ENCODE measurements at places on chromosomes 7 and 10.

- no peak for DNase-seq
Observed at GRCh38 chr7:94906065-94906851, 1.1 kb upstream of the PPP1R9A start.

- DNase-seq: no peak
Observed at GRCh38 chr10:50470345-50470744, 153.4 kb downstream of the SGMS1 start.

DNA sequence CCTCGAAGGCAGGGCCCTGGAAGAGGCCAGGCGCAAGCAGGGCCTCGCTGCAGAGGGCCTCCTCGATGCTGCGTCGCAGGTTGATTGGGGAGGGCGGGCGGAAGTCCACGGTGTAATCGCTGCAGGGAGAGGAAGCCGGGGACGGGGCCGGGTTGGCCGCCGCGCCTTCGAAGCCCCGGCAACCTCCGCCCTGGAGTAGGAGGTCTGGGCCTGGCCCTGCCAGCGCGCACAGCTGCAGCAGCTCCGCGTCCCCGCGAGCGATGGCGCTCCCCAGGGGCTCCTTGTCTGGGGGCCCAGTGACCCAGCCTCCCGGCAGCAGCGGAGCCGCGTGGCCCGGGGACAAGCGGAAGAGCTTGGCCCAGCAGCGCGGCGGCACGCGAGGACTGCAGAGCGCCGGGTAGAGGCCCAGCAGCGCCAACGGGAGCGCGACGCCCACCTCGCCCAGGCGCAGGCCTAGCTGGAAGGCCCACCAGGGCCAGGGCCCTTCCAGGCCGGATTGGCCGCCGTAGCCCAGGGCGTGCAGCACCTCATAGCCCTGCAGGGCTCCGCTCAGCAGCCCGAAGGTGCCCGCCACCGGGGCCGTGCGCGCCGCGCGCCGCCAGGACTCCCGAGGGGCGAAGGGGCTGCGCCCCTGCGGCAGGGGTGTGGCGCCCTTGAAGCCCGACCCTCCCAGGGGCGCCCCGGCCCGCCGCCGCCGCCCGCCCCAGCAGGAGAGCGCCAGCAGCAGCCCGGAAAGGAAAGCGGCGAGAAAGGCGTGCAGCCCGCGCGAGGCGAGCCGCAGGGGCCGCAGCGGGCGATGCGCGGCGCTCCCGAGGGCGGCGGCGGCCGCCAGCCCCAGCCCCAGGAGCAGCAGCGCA is 7.8 kb upstream of the RBM28 start:
- no peak for DNase-seq

DNA sequence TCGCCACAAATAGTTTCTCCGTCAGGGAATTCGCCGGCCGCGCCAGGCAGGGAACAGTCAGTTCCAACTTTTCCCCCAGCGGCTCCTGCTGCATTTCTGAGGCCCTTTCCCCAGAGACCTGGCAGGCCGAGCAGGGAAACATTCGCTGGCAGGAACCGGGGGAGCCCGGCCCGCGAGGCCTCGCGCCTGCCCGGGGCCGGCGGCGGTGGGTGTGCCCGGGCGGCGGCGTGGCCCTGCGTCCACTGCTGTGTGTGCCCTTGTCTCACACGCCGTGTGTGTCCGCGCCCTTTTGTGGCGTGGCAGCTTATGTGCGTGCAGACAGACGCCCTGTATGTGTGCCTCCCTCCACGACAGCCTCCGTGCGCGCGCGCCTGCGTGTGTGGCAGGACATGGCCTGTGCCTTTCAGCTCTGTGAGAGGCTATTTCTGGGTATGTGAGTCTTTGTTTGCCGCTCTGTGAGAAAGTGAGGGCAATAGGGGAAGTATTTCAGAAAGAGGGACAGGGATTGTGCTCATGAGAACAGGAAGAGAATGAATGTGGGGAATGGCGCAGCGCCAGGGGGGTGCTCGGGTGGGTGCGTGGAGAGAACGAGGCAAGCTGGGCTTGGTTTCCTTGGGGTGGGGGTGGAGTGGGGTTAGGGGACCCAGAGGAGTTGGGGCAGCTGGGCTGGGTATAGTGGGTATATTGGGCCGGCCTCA is 689 bp upstream of the SMARCD3 start:
- no peak for DNase-seq

- DNase-seq: no peak
Observed at GRCh38 chr7:2750004-2750407, 62.0 kb downstream of the AMZ1 start.

DNA sequence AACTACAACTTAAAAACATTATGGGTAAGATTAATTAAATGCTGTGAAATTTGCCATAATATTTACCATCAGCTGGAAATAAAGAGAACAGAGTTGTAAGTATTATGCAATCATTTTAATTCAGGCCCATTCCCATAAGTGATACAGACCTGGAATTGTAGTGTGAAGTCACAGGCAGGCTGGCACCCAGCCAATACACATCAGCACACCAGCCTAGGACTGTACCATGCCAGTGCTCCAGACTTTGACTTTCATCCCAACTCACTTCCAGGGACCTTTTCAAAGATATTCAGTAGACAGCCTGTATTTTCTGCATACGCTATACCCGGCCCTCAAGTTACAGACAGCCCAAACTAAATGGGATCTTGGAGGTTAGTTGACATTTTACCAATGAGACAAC is 143.3 kb downstream of the TES start:
- DNase-seq: no peak

- no peak for DNase-seq
Observed at GRCh38 chr7:74093671-74094223, 10.1 kb downstream of the LIMK1 start.

- DNase-seq: peak; percentile 17
Observed at GRCh38 chr7:139035586-139036353, at the start of gene ZC3HAV1L. ZC3HAV1L (minus strand) TSS chr7:139036042; CDS start chr7:139036017, 25 bp downstream.

GRCh38 chr7:129959471-129960203 is 6.9 kb upstream of the UBE2H start:
- no peak for DNase-seq

- no peak for DNase-seq
Observed at GRCh38 chr10:104892879-104893617, 252.0 kb downstream of the SORCS3 start.

GRCh38 chr7:92740700-92741126 is 95.7 kb downstream of the CDK6 start:
- no peak for DNase-seq

- no peak for DNase-seq
Observed at GRCh38 chr7:38929460-38930171, 20.6 kb upstream of the VPS41 start.

GRCh38 chr10:71945819-71946474 is 18.2 kb upstream of the CHST3 start:
- DNase-seq: no peak

DNA sequence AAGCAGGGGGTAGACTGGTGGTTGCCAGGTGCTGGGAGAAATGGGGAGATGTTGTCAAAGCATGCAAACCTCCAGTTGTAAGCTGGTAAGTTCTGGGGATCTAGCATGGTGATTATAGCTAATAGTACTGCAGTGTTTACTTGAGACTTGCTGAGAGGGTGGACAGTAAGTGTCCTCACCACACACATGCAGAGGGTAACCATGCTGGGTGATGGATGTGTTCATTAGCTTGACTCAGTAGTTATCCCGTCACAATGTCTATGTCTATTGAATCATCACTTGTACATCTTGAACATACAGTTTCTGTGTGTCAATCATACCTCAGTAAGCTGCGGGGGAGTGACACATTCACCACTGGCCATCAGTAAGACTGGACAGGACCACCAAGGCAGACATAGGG is 42.1 kb downstream of the GSDME start:
- DNase-seq: no peak

DNA sequence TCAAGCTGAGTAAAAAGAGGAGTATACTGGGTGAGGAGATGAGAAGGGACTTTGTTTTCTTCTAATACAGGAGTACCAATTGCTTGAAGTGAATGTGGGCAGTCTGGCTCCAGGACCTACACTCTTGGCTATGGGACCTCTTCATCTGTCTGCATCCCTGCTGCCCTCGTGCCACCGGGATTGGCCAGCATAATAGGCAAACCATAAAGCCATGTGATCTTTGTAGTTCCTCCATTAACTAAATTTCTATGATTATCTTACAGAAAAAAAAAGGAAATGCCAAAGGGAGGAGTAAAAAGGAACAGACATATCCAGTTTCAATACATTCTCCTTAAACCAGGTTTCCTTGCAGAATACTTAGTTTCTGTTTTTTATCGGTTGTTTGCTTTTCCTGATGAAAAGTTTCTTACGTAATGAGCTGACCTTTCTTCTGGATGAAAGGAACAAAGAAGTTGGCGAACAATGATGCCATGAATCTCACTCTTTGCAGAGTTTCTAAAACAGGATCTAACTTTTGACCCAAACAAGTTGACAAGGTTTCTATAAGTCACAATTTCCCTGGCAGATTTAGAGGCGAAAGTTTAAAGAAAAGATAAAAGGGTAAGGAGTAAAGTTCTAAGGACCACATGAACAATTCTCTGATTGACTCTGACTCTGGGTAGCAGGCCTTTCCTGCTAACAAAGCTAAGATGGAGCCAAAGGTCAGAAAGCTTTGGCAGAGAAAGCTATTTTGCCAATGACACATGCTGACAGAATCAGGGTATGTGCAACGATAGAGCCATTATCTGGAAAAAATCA is 54.1 kb downstream of the LAMB1 start:
- no peak for DNase-seq

GRCh38 chr10:60989400-60989876 is 45.5 kb upstream of the RHOBTB1 start:
- no peak for DNase-seq

- no peak for DNase-seq
Observed at GRCh38 chr7:65449505-65449852, 75.8 kb downstream of the ZNF92 start.

- no peak for DNase-seq
Observed at GRCh38 chr10:117865945-117866344, 180.8 kb downstream of the RAB11FIP2 start.
